ENCODE measurements at places on chromosomes 3 and 15.

GRCh38 chr15:84894736-84895425 is 10.4 kb downstream of the SLC28A1 start:
- no peak for DNase-seq

DNA sequence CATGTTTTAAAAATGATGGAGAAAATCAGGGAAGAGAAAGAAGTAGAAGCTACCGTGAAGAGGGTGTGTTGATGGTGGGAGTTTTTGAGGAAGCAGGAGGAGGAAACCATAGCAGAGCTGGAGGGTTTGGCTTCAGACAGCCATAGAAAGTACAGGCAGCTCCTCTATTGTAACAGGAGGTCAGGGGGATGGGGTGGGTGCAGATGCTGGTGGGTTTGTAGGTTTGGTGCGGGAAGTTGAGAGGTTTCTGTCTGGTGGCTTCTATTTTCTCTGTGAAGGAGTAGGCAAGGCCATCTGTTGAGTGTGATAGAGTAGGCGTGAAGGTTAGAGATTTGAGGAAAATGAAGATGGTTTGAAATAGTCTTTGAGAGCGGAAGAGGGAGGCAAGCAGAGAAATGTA is 97.7 kb upstream of the TBC1D5 start:
- DNase-seq, result no peak

GRCh38 chr3:126858401-126858800 is 124.5 kb upstream of the PLXNA1 start:
- no peak for DNase-seq

DNA sequence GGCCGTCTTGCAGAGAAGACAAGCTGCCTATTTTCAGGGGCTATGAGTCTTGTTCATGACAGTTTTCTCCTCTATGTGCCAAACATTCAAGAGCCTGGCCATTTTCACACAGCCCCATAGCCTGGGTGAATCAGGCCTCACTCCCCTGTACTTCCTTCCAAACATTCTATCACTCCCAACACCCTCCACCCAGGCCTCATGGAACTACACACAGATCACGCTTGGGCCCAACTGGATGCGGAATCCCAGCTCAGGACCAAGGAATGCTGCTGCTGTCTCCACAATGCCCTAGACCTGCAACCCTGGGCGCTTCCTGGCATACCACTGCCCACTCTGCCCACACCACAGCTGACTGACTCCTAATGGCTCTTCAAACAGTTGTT is 39.4 kb upstream of the PCSK6 start:
- no peak for DNase-seq
